ENCODE measurements at places on chromosomes 3 and 15.
A peak's percentile ranks its signal among the peaks of the same experiment; 100 is the strongest.

GRCh38 chr3:174581558-174581957 is 277.6 kb upstream of the NAALADL2 start:
- DNase-seq = peak; percentile 2

DNA sequence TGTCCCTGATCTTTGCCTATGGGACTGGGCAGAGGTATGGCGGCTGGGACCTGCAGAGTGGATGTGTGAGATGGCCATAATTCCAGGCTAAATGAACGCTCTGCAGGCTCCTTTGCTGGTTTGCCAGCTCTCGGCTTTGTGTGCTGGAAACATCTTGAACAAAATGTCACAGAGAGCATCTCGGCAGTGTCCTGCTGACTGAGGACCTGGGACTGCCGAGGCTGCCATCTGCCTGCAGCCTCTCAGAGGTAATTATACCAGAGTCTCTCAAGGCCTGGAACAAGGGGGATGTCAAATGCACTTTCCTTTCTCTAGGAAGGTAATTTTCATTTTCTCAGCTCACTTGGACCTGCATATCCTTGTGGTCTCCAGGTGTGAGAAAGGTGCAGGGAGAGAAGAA is 354.2 kb downstream of the PDCD6IP start:
- DNase-seq = no peak

DNA sequence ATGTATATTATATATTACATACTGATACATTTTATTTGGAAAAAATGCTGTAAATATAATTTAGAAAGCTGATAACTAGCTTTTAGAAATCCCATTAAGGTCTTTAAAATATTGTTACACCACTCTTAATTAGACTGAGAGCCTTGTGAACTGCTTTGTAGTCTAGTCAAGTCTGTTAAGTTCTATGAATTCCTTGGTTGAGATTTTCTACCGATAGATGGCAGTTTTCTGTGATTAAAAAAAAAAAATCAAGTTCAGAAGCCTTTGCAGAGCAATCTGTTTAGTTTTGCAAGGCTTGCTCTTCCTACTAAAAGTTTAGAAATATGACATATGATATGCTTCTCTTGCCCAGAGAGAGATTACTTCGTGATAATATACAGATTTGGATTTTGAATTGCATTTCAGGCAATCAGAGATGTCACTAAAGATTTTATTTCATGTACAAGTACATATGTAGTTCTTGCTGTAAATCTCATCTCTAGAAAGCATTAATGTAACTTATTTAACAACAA is 60.4 kb upstream of the SLITRK3 start:
- no peak for DNase-seq

DNA sequence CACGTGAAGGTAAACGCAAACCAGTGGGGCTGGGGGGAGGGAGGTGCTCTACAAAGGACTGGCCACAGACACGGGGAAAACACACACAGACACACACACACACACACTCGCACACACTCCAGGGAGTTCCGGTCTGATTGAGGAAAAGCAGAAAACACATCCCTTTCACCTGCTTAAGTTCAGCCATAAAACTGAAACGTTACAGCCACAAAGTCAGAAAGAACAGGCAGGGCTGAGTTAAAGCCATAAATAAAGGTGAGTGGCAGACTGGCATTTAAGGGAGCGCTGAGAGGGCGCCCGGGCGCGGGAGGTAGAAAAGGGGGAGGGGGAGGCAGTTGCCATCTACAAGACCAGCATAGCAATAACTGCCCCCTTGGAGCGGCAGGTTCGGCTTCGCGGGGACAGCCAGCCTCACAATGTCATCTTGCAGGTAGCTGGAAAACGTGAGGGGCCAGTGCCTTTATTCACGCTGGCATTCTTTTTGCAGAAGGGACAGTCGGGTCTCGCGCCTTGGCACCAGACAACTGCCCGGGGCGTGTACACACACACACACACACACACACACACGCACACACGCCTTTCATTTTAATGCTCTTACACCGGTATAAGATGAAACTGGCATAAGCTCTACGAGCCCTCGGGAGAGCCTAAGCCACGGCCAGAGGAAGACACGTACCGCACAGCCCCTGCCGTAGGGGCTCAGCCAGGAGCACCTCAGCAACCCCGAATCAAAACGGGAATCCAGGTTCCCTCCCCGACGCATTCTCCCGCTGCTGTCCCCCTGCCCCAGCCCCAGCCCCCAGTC is 866 bp downstream of the TNIK start:
- peak; percentile 65 for DNase-seq

GRCh38 chr15:68379759-68380290 is 52.1 kb downstream of the ITGA11 start:
- peak; percentile 29 for DNase-seq

- no peak for DNase-seq
These were observed 71.4 kb upstream of the PSMD6 start for GRCh38 chr3:64094713-64095079.

DNA sequence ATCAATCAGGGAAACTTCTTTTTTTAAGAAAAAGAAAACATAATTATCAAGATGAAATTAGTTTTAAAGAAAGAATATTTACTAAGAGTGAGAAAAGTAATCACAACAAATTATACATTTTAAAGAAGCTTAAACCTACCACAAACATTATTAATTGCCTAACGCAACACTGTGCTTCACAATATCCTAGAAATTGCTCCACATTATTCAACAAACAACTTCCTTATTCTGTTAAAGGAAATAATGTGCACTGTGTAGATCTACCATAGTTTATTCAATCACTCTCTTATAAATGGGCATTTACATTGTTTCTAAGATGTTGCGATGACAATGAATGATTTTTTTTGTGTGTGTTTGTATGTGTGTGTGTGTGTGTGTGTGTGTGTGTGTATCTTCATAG is 525.9 kb upstream of the KCNMB2 start:
- peak; percentile 27 for DNase-seq

DNA sequence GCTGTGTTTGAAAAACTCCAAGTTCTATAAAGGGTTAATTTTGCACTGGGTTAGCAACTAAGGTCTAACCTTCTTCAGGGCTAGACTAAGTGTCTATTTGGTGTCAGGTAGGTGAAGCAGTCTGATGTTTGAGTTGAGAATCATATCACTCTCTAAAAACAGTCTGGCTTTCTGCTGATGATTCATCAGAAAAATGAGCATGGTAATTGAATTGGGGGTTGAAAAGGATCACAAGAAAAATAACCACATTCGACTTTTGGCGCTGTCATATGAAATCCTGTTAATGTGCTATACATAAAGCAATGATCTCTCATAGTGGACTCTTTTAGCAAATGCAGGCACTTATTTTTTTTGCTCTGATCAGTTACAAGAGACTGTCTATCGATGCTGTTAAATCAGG is 242.2 kb upstream of the AZI2 start:
- DNase-seq = no peak

GRCh38 chr15:62462721-62463120 is 297.6 kb upstream of the C2CD4B start:
- DNase-seq = no peak

DNA sequence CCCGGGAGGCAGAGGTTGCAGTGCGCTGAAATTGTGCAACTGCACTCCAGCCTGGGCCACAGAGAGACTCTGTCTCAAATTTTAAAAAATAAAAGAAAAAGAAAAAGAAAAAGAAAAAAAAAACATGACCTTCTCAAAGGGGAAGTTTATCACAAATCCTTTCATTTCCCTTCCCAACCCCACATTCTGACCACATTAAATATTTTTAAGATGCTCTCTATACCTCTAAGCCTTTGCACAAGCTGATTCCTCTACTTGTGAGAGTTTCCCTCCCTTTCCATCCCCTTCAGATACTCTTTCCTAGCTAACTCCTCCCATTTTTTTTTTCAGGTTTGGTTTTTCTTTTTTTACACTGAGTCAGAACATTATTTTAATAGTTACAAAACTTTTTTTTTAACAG is 4.0 kb downstream of the HIGD1A start:
- DNase-seq = peak; percentile 35

GRCh38 chr3:54511766-54512365 is 389.5 kb downstream of the CACNA2D3 start:
- no peak for DNase-seq

DNA sequence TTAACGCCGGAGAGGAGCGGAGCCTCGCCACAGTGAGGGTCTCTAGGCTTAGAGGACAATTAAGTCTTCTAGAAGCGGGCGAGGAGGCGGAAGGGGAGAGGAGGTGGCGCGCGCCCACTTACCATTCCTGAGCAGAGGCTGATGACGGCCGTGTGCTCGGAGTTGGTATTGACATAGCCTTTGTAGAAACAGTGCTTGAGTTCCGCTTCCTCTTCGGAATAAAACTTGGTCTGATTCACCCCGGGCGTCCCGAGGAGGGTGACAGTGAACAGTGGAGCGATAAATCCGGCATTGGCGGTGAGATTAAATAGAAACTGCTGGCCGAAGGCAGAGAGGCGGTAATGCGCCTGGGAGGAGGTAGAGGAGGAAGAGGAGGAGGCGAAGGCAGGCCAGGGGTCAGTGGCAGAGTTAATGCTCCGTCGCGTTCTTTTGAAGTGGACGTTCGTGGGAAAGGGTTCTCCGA is 1.3 kb downstream of the ADAMTS9 start:
- peak; percentile 56 for DNase-seq

- DNase-seq = peak; percentile 21
These were observed 28.4 kb upstream of the LIMD1 start for GRCh38 chr3:45566196-45566595.

DNA sequence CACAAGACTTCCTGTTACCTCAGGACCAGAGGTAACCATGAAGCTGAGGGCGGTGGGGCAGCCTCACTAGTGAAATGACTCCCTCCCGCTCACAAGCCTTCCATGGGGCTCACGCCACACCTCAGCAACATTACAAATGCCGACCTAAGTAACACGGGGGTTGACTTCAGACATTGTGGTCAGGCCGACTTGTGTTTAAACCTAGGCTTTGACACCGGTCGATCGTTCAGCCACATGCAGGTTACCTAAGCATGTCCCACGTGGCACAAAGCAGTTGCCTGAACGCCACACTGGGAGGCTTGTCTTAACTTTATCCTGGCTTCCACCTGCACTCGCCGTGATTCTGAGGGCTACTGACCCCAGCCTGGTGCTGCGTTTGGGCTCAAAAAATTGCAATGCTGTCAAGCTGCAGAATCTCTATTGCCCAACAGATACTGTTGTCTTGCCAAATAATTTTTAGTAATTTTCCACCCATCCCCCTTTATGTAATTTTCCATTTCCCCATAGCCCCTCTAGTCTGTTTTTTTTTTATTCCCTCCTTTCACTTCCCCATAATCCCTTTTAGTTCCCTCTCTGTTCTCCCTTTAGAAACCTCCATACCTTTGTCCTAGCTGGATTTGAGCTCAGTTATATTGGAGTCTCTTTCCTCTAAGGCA is 158.6 kb upstream of the RGMA start:
- no peak for DNase-seq

DNA sequence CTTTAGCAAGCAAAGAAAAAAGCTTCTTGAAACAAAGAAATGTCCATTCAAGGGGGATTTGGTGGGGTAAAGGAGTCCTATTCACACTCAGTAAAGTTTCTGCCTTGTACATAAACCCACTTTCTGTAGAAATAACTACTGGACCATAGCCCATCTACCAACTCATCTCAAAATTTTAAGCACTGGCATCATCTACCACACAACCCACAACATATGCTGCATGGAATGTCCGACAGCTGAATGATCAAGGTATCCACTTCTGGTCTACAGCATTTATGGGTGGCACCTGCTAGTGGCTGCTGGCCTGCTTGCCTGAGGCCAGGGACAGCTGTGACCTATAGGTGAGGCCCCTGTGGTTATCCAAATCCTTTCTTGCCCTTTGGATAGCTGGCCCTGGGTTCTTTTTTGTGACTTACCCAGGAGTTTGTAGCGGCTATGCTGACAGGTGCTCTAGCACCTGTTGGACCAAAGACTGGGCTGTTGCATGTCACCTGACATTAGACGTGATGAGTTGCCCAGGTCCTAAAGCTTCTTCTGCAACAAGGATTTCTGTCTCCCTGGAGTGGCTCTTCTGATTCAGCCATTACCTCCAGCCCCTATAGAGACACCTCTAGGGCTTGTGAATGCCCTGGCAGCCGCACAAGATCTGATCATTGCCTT is 19.2 kb upstream of the MEF2A start:
- DNase-seq = no peak

GRCh38 chr3:66392512-66392911 is 108.3 kb downstream of the LRIG1 start:
- no peak for DNase-seq

DNA sequence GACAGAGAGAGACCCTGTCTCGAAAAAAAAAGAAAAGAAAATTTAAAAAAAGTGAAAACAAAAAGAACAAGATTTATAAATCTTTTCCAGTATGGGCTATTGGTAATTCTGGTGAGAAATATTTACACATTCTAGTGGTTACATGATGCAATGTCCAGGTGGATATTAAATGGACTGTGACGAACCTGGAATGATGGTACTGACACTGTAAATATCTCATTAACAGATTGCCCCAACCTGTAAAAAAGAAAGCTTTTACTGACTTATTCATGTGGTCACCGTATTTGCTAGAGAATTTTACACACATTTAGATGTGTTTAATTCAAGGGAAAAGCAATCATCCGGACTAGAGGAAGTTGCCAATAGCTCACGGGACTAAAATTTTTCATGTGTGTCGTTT is 162.1 kb upstream of the LRIG1 start:
- DNase-seq = no peak

DNA sequence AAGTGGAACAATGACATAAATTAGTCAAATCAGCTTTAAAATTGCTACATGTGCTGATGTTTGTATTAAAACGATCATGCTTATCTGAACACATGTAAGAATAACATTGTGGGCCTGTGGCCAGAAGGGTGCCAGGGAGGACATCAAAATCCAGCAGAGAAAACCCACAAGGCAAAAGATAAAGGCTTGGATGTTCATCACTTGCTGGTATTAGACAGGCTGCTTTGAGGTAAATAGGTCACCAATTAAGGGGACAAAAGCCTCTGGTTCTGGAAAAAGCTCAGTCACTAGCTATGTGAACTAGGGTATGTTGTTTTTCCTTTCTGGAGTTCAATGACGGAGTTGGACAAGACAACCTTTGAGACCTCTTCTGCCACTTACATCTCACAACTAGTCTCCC is 74.4 kb upstream of the TMEM108 start:
- peak; percentile 15 for DNase-seq

GRCh38 chr15:35929740-35930444 is 383.9 kb upstream of the DPH6 start:
- DNase-seq = no peak

DNA sequence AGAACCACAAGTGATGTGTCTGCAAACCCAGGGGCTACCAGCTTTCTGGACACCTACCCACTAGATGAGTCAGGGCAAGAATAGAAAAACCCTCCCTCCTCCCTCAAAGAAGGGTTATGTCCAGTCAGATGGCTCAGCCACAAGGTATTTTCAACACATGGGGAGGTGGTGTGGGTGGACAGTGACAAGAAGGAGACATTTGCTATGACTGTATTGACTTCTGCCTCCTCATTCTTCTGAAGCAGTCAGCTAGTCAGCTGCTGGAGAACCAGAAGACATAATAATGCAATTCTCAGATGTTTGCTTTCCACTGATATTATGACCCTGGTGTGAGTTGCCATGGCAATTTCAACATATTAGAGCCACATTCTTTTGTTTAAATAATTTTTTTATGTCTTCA is 66.7 kb upstream of the GOLGA8B start:
- no peak for DNase-seq

- no peak for DNase-seq
These were observed 12.9 kb downstream of the OR5AC2 start for GRCh38 chr3:98099848-98100247.

- no peak for DNase-seq
These were observed 31.0 kb downstream of the PRR20G start for GRCh38 chr3:127256733-127257271.
